ENCODE measurements at places on chromosomes 6 and 20.

DNA sequence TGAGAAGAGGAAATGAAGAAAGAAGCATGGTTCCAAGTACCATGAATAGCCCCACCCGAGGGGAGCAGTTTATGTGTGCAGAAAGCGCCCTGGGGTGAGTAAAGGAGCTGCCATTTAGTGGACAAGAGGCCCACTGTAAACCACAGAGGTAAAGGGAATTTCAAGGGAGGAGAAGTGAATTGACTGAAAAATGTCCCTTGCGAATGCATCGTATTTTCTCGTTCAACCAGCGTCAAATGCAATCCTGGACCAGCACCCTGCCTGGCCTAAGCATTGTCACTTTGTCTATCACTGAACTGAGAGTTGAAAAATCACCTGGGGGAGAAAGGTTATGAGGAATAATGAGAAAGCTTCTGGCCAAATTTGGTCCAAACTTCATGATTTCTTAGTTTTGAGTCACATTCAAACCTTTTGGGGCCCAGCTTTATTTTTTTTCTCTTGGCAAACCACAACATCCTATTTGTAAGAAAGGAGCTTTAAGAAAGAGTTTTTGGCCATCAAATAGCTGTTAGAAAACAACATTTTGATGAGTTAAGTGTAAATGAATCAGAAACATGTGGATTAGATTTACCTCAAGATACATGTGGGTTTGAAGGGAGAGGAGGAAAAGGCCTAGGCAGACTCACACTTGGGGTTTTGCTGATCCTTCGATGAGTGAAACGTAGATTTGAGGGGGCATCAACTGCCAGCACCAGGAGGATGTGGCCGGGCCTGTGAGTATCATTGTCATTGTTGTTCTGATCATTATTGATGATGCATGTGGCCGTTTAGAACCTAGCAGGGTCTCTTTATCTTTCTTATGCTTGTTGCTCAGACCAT is 214.0 kb downstream of the CLIC5 start:
- DNase-seq, result no peak

DNA sequence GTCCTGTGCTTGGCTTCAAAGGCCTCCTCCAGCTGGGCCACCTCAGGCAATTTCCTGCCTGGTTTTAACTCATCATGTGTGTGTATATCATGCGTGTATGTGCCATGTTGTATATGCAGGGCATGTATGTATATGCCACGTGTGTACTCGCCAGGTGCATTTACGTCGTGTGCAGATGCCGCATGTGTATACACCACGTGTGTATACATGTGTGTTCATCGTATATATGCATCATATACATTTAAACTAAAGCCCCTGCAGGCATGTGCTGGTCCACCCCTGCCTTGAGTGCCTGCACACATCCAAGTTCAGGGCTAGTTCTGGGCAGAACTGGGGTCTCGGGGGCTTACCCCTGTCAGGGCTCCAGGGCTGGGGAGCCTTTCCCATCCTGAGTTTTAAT is 54.0 kb upstream of the SMOC2 start:
- DNase-seq, result no peak

DNA sequence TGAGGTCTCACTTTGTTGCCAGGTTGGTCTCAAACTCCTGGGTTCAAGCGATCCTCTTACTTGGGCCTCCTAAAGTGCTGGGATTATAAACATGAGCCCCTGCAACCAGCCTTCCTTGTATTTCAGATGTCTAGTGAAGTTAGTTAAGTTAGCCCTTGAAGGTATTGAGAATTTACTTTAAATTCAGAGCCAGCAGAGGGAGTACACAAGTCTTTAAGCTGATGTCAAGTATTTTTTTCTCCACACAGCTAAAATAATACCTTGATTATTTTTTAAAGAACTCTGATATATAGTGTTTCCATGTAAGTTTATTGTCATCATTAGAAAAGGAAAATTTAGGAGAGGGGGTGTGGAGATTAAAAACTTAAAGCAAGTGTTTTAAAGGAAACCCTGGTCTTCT is 9.8 kb downstream of the FOXO3 start:
- DNase-seq, result peak; percentile 38

DNA sequence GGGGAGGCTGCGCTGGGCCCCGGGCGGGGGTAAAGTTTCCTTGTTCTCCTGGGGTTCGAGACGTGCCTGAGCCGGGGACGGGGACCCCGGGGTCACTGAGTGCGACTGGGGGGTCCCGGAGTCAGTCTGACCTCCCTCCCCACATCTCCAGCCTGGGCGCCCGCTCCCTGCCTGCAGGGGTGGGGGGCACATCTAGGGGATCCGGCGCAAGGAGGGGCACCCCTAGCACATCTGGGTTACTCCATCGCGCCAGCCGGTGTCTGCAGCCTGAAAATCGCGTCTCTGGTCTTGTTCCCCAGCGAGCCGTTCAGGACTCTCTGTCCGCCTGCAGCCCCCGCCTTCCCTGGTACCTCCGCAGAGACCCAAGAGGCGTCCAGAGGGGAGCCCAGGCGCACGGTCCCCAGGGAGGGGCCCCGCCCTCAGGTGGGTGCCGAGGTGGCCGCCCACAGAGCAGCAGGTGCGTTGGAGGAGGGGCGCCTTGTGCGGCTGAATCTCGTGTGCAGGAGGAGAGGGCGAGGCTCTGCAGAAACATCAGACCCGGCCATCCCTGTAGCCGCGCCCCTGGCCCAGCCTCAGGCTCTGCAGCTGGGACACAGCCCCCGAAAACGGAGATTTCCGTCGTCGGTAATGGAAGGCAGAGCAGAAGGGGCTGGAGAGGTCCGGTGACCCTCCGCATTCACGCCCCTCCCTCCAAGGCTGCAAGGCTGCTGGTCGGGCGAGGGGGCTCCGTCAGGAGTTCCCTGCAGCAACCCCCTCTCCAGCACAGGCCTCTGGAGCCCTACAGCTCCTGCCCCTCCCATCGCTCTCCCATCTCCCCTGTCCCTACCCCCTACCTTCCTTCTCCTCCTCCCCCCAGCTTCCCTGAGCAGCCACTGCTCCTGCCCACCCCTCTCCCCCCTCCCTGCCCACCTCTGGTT is 628 bp upstream of the CHRNA4 start:
- no peak for DNase-seq

DNA sequence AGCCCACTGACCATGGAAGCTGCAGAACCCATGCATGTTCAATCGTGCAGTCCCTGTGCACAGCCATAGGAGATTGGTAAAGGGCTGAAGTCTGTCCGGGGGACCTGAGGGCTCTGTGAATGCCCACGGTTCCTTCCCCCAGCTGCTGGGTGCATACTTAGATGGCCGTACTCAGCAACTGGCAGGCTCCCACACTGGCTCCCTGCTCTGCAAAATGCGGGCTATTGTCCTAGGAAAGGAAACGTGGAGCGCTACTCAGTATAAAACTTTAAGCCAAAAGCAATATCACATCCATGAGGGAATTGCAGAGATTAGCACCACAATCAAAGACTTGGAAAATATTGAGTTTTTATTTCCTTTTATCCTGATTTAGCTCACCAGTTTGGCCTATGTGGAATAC is 202.0 kb downstream of the WDR27 start:
- DNase-seq, result no peak

DNA sequence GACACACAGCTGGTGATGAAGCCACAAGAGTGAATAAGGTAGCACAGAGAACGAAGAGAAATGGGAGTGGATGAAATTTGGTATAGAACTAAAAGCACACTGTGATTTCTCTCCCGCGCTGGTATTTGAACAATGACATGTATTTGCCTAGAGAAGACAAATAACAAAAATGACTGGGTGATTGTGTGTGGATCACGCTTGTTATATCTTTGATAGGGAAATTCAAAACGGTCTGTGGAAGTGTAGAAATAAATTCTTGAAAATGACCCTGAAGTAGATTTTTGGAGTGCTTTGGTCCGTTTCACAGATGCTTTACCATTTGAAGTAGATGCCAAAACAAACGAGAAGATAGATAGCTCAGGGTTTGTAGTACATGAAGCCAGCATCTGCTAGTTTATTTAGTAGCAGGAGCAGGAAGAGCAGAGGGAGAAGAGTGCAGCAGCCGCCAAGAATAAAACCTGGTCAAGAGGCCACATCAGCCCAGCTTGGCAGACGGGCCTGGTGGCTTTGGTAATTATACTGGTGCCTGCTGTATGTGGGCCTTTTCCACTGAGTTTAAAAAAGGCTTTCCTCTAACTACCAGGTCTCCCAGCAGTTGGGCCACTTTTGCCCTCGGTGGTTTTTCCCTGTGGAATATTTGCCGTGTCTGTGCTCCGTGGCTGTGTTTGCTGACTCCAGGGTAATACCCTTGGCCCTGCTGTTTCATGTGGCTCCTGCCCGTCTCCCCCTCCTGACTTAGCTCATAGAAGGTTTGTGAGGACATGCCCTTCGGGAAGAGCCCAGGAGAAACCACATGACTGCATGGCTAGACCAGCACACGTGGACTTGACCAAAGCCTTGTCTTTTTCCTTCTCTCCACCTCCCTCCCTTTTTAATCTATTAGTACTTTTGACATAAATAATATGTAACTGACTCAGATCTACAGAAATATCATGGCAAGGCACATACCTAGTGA is 294.0 kb downstream of the SOX4 start:
- DNase-seq, result no peak

Data from PC-9 (cell line).